Thoracic aorta (tissue), 2 donors: ENCODE measurements at places on chromosomes 13 and 19. TPM values are rescaled to one million over a fixed set of nuclear protein-coding genes. Genes with fewer than 3 reads are reported as not detected.
A peak's percentile ranks its signal among the peaks of the same experiment; 100 is the strongest.

- DNase-seq: no peak
Observed at GRCh38 chr19:33394723-33395560, 21.4 kb downstream of the CEBPG start.

EPSTI1 gene
- 7.9 TPM for total RNA-seq

ZNF845 gene
- 4.2 TPM for total RNA-seq

TMEM143 gene
- total RNA-seq: 6.3 TPM

GRCh38 chr13:105519771-105520170, 1015.7 kb downstream of the EFNB2 start:
- DNase-seq: no peak

CCDC9 gene
- total RNA-seq: 26.7 TPM

GRCh38 chr13:21150013-21150412, 26.3 kb downstream of the SKA3 start:
- no peak for DNase-seq

- no peak for DNase-seq
Observed at GRCh38 chr19:35549174-35549788, 3.9 kb downstream of the TMEM147 start.

CYP2A6 gene
- total RNA-seq: not detected

WBP4 gene
- total RNA-seq: 11.1 TPM

- no peak for DNase-seq
Observed at GRCh38 chr19:42480335-42481095, 37.8 kb upstream of the CXCL17 start.

- DNase-seq: no peak
Observed at GRCh38 chr19:49422407-49423070, 702 bp downstream of the PTH2 start.

DNA sequence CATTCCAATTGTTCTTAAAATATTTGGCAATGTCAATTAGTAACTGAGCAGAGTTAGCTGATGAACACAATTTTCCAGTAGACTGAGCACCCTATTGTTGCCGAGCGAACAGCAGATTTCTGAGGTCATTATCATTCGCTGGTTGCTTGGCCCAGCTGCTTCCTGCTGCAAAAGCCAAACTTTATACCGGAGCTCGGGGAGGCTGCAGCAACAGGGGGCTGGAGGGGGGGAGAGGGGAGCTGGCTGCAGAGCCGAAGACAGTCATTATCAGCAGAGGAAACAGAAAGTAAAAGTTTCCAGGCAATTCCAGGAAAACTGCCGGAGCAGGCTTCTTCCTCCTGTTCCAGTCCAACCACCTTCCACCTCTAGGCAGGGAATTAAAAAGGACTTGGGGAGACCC, 77.9 kb downstream of the ZNF536 start:
- no peak for DNase-seq

- DNase-seq: no peak
Observed at GRCh38 chr13:26480246-26480855, 77.1 kb upstream of the WASF3 start.

RNF113B gene
- total RNA-seq: not detected

DNA sequence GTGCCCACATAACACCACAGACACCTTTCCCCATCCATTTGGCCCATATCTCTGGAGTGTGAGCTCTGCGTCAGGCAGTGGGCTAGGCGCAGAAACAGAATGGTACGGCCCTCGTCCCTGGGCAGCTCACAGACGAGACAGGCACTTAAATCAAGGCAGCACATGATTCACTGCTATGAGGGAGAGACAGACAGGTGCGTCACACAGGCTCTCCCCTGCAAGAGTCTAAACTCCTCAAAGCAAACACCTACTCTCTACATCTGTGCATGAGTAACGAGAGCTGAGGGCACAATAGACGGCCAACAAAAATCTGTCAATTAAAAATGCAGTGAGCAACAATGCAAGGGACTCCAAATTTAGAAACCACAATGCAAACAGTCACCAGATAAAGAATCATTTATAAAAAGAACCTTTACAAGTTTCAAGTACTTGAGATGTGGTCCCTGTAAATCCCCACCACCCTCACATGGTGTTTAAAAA, 348.9 kb downstream of the UQCRFS1 start:
- no peak for DNase-seq

GRCh38 chr19:34713262-34713637, 20.8 kb upstream of the ZNF181 start:
- no peak for DNase-seq

DNA sequence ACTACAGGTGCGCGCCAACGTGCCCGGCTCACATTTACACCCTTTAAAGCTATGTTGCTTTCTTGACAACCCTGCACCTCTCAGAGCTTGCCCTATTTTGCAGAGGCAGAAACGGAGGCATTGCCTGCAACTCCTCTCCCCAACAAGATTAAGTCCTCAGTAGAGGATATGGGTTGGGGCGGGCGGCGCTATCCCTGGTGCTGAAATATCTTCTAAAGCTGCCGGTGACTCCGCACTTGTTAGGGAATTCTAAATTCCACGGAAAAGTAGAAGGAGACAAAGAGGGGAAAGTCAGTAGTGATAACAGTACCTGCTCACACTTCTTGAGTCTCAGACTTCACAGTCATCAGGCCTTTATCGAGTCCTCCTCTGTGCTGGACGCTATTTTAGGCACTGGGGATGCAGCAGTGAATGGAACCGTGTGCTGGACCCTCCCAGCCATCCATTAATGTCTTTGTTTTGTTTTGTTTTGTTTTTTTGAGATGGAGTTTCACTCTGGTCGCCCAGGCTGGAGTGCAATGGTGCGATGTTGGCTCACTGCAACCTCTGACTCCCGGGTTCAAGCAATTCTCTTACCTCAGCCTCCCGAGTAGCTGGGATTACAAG, 18.0 kb downstream of the SLC5A5 start:
- no peak for DNase-seq

DNA sequence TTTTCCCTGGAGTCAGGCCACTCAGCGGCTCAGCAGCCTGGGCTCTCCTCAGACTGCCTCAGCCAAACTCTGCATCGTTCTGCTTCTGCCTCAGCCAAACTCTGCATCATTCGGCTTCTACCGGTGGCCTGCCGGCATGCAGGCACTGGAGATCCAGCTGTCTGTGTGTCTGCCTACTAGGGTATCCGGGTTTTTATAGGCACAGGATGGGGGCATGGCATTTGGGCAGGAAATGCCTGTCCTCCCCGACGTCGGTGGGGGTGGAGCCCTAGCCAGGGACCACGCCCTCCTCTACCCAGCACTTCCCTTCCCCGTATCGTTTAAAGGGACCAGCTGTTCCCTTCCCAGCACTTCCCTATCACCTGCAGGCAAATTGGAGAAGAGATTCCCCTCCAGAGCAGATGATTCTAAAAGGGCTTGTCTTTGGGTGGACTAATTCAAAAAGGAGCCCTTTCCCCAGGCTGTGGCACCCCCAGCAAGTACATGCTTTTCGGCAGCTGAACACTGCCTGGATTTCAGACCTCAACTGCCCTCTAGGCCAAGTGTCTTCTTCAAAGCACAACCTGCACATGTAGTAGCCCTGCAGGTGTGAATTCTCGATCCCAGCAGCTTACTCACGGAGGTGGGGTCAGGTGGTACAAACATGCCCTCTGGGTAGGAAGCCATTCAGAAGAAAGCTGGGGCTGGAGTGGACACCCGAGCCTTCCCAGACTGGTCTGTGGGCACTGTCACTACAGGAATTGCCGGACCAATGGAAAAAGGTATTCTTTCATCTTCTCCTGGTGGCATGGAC, 25.4 kb upstream of the GPR12 start:
- no peak for DNase-seq

ZIK1 gene
- total RNA-seq: 5.4 TPM

- DNase-seq: peak; percentile 51
Observed at GRCh38 chr13:114063545-114064449, 68.6 kb downstream of the RASA3 start.

GRCh38 chr13:60226507-60226906, 62.8 kb upstream of the DIAPH3 start:
- no peak for DNase-seq

SHISA2 gene
- total RNA-seq: 0.35 TPM

GRCh38 chr13:28488376-28489005, 6.4 kb downstream of the FLT1 start:
- DNase-seq: no peak

GRCh38 chr13:111399334-111399733, 78.9 kb downstream of the TEX29 start:
- DNase-seq: no peak

GRCh38 chr13:100454876-100455275, 133.7 kb downstream of the GGACT start:
- no peak for DNase-seq

GPC5 gene
- total RNA-seq: not detected
